ENCODE measurements at places on chromosomes 7 and 10.

- no peak for DNase-seq
Observed at GRCh38 chr10:97169063-97169462, 16.7 kb downstream of the SLIT1 start.

- DNase-seq = no peak
Observed at GRCh38 chr10:59265141-59265540, 88.7 kb downstream of the PHYHIPL start.

DNA sequence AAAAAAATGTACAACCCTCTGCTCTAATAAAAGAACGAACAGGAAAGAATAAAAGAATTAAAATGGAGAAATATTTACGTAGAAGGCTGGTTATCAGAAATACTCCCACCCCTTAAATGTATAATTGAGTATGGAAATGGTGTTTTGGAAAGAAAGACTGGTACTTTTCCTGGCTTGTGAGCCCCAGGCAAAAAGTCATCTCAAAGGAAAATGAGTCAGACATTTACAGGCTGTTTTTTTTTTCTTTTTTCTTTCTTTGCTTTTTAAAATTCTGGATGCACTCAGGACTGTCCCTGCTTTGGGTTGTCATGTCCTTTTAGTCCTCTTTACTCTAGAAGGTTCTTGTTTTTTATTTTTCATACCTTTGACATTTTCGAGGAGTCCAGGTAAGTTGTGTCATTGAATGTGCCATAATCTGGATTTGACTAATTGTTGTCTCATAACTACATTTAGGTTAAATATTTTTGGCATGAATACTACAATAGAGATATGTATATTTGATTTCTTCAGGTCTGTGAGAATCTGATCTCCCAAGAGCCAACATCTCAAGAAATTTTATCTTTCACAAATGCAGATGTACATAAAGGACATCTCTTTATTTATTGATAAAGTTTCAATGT is 313.0 kb upstream of the GLI3 start:
- no peak for DNase-seq

DNA sequence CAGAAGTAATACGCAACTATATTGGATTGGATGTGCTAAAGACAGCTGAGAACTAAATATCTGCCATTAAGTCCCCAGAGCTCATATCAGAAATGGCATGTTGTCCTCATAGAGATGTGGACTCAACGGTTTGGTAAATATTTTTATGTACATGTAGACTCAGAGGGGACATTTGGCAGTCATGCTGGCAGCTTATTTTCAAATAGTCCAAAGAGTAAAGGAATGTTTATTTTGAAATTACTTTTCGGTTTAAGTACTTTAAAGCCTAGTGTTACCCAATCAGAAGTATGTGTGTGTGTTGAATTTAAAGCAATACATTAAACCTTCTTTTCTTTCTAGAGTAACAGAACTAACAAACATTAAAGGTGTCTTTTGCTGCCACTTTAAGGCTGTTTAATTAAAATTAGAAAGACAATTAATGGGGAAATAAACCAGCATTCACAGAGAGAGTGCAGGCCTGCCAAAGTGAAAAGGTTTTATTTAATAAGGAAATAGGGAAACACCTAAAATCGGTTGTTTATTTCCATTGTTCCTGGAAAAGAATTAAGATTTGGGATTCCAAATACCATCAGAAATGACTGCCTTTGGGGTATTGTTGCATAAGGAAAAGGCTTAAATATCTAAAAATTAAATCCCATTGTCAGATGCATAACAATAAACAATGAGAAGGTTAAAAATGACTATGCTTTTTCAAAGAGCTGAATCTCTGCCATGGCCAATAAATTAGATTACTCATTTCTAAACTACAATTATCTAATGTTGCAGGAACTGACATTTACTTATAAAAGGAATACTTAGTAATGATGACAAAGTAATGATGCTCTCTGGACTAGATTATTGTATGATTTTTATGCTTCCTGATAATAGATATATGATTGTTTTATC is 113.4 kb upstream of the AHR start:
- DNase-seq = no peak

GRCh38 chr7:43042302-43042701 is 70.1 kb upstream of the HECW1 start:
- no peak for DNase-seq

DNA sequence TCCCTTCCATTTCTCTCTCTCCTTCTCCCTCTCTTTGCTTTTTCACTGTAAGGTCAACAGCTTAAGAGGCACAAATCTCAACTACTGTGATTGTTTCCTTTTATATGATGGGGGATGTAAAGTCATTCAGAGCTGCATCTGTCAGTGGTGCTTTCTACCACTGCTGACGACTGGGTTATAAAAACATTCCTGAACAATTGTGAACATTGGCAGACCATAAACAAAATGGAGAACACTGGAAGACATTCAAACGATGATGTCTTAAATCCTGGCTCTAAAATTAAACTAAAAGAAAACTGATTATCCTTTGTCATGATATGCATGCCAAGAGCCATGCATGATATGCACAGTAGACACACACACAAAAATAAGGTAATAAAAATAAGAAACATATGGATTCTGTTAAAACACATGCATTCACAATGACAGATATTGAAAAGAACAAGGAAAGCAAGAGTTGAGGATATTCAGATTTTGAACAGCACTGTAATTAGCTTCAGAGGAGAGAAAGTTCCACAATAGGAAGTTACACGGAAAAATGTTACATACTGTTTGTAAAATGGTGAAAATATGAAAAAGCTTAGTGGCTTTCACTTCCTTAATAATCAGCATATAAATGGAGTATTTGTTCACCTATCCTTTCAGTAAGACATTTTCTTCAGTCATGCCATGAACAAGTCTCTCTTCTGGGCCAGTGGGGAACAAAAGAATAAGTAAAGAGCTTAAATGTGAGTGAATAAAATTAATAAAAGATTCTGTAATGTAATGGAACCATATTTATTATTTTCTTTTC is 89.2 kb downstream of the RNLS start:
- DNase-seq = no peak
